K562 (cell line): ENCODE measurements at places on chromosomes 13 and 19. TPM values are rescaled to one million over a fixed set of nuclear protein-coding genes. Genes with fewer than 3 reads are reported as not detected.

The SLC7A10 gene
- total RNA-seq, result not detected in 2 replicates

The SIGLEC12 gene
- total RNA-seq, result 0.69 and 0.83 TPM in 2 replicates

DNA sequence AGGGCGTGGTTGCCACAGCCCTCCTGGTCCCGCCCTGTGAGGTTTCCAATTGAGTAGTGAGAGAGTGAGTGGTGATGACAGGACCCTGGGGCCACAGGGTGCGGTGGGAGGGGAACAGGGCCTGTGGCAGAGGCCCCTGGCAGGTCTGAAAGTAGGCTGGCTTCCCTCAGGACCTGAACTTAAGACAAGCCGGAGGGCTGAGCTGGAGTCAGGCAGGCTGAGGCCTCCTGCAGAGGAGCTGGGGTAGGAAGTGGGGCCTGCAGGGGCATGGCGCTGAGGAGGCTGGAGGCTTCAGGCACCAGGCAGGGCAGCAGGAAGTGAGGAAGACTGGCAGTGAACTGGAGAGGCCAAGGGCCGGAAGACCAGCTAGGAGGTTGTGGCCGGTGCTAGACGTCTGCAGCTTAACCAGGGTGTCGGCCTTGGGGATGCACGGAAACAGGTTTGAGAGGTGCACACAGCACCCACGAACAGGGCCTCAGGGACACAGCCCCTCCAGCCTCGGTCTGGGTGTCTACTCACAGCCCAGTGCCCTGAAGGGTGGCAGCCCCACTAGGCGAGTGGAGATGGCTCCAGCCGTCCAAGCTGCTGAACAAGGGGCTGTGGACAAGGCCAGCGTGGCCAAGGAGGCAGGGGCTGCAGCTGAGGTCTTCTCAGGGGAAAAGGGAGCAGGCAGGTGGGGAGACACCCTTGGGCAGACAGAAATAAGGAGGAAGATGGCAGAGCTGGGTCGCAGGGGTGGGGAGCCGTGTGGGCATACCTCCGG is 17.8 kb downstream of the POP4 start:
- H3K36me3 ChIP-seq, result no peaks in the 10 kb centered on the region
- H3K27ac ChIP-seq, result no peak overlapping the region
- H3K27me3 ChIP-seq, result no peaks in the 10 kb centered on the region
- peaks cover 38% of the 10 kb centered on the region for H3K4me1 ChIP-seq
- DNase-seq, result peak; percentile 38
- H3K4me3 ChIP-seq, result no peak overlapping the region

- H3K36me3 ChIP-seq, result no peaks in the 10 kb centered on the region
- peak; percentile 29 for DNase-seq
- peaks cover 5% of the 10 kb centered on the region; the same call in 2 of the 3 replicates for H3K27me3 ChIP-seq
- no peaks in the 10 kb centered on the region for H3K4me1 ChIP-seq
Observed at GRCh38 chr19:54561840-54562239, 11.8 kb upstream of the LILRA2 start.

GRCh38 chr13:98370261-98370660 is 193.2 kb upstream of the RNF113B start:
- no peaks in the 10 kb centered on the region for H3K4me1 ChIP-seq
- peaks cover 3% of the 10 kb centered on the region; the same call in 1 of the 3 replicates for H3K27me3 ChIP-seq
- DNase-seq, result no peak
- H3K4me3 ChIP-seq, result no peak overlapping the region
- H3K27ac ChIP-seq, result no peak overlapping the region
- H3K36me3 ChIP-seq, result no peaks in the 10 kb centered on the region

DNA sequence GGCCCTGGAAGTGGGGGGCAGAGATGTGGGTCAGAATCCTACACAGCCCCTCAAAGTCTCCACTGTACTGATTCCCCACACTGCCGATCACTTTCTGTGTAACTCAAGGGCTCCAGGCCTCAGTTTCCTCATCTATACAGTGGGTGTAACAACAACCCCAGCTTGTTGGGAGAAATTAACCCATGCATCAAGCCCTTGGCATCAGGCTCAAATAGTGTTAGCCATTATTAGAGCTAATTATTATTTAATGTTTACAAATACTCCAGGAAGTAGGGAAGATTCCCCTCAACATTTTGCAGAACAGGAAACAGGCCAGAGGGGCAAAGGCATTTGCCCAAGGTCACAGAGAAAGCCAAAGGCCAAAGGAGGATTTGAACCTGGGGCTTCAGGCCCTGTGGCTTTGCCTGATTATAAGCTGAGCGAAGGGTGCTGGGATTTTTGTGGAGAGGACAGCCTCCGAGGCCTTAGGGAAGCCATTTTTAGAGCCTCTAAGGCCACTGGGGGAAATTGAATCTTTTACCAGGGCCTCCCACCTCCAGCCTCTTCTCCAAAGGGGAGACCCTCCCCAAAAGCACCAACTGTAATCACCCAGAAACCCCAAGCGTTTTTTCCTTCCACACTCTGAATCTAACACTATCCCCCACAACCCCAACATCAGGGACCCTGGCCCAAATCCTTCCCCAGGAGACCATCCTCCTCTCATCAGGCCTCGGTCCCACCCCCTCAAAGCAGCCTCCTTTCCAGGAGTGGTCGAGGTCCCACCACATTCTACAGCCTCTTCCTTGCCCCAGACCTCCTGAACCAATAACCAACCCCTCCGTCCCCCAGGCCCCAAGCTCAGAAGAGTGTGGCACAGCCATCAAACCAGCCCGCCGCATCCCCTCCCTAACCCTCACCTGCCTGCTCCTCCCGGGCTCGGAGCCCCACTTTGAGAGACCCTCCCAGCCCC is 1.1 kb downstream of the FKBP8 start:
- H3K27ac ChIP-seq, result peak overlapping the region; percentile 75
- peaks cover 46% of the 10 kb centered on the region for H3K4me1 ChIP-seq
- no peaks in the 10 kb centered on the region for H3K27me3 ChIP-seq
- H3K4me3 ChIP-seq, result peak overlapping the region; percentile 68
- peaks cover 43% of the 10 kb centered on the region for H3K36me3 ChIP-seq
- DNase-seq, result peak; percentile 41

- peak overlapping the region; percentile 95 for H3K4me3 ChIP-seq
- H3K4me1 ChIP-seq, result peaks cover 27% of the 10 kb centered on the region
- H3K27me3 ChIP-seq, result no peaks in the 10 kb centered on the region
- DNase-seq, result no peak
Observed at GRCh38 chr19:45791744-45792469, 738 bp downstream of the DMWD start.

DNA sequence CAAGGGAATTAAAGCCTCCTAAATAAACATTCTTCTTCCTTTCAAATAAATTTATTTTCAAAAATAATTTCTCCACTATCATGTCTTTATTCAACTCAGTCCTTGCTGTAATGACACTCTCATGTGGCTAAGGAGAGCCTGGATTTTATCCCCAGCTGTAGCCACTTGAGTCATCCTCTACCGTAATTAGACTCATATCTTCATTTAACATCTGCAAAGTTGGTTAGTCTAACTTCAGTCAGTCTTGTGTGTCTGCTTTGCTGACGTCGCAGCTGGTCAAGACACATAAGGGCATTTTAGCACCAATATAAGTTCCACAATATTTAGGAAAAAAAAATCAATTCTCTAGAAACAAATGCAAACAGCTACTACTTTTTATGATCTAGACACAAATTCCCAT is 776.4 kb upstream of the ATXN8OS start:
- H3K36me3 ChIP-seq, result no peaks in the 10 kb centered on the region
- H3K4me3 ChIP-seq, result no peak overlapping the region
- H3K27me3 ChIP-seq, result no peaks in the 10 kb centered on the region
- no peak overlapping the region for H3K27ac ChIP-seq
- no peaks in the 10 kb centered on the region for H3K4me1 ChIP-seq

GRCh38 chr13:59360108-59360507 is 803.6 kb downstream of the DIAPH3 start:
- no peak for DNase-seq
- H3K27me3 ChIP-seq, result no peaks in the 10 kb centered on the region
- no peak overlapping the region for H3K4me3 ChIP-seq

DNA sequence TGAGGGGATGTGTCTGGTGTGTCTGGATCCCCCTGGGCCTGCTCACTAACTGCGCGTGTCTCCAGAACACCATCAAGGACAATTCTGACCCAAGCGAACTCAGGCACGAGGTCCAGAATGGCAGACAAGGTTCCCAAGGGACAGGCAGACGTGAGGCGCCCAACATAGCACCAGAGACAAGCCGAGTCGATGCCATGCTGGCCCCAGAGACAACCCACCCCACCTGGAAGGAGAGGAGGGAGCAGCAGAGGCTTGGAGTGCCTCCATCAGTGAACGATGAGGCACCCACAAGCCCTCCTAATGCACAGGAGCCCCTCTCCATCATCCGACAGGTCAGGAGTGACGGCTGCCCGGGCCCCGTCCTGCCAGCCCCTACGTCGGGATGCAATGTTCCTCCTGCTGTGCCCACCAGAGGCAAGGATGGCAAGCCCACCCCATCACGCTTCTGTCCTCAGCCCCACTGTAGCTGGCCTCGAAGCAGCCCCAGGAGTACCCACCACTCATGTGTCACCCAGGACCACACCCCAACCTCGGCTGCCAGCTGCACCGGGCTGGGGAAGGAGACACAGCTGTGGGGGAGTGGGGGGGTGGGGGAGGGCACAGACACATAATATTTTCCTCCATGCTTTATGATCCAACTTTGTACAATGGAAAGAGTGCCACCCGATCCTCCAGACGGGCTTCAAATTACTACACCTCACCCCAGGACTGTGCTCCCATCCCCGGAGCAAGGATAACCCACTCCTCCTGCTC is 11.8 kb downstream of the AP3D1 start:
- H3K4me3 ChIP-seq, result no peak overlapping the region
- peaks cover 63% of the 10 kb centered on the region; the same call in 2 of the 3 replicates for H3K36me3 ChIP-seq
- no peak overlapping the region; the same call in 2 of the 3 replicates for H3K27ac ChIP-seq
- no peak for DNase-seq
- peaks cover 33% of the 10 kb centered on the region for H3K4me1 ChIP-seq

- no peaks in the 10 kb centered on the region for H3K4me1 ChIP-seq
- DNase-seq, result peak; percentile 41
- no peak overlapping the region for H3K27ac ChIP-seq
Observed at GRCh38 chr19:41701401-41702075, 6.9 kb upstream of the CEACAM5 start.

- no peak overlapping the region for H3K27ac ChIP-seq
- H3K27me3 ChIP-seq, result no peaks in the 10 kb centered on the region
- peaks cover 4% of the 10 kb centered on the region for H3K4me1 ChIP-seq
- no peak for DNase-seq
Observed at GRCh38 chr13:102608974-102609373, 12.2 kb downstream of the TPP2 start.

DNA sequence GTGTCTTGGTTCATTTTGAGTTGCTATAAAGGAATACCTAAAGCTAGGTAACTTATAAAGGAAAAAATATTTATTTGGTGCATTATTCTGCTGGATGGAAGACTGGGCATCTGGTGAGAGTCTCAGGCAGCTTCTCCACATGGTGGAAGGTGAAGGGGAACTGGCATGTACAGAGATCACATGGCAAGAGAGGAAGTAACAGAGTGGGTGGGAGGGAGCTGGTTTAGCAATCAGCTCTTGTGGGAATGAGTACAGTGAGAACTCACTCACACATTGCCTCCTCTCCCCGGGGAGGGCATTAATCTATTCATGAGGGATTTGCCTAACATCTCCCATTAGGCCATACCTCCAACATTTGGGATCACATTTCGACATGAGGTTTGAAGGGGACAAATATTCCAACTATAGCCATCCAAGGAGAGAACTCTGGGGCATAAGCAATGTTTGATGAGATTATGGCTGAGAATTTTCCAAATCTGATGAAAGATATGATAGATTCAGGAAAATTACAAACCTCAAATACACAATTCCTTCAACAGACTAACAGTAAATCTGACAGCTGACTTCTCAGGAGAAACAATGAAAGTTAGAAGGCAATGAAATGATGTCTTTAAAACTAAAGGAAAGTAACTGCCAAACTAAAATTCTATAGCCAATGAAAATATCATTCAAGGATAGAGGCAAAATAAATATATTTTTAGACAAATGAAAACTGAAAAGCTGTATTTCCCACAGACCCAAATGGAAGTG is 52.5 kb downstream of the MTUS2 start:
- no peaks in the 10 kb centered on the region for H3K36me3 ChIP-seq
- H3K4me3 ChIP-seq, result no peak overlapping the region
- H3K4me1 ChIP-seq, result no peaks in the 10 kb centered on the region
- H3K27ac ChIP-seq, result no peak overlapping the region

DNA sequence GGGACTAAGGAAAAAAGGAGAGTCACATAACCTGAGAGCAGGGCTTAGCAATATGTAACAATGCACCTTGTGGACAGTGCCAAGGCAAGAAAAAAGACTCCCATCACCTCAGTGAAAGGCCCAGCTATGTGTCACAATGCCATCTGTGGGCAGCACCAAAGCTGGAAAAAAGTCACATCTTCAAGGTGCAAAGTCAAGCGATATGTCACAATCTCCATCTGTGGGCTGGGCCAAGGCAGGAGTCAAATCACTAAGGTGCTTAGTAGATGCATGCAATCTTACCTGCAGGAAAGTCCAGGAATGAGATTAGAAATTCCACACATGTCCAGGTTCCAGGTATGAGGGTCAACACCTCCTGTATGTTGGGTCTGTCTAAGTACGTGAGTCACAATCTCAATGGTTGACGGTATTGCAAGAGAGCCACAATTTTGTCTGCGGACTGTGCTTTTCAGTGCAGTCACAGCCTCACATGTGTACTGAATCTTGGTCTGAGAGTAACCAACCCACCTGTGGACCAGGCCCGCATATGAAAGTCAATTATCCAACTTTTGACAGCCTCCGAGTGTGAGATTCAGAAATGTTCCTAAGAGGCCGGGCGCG is 14.8 kb upstream of the ZNF43 start:
- H3K36me3 ChIP-seq, result peaks cover 22% of the 10 kb centered on the region; the same call in 2 of the 3 replicates
- H3K27ac ChIP-seq, result no peak overlapping the region
- no peaks in the 10 kb centered on the region for H3K27me3 ChIP-seq
- H3K4me3 ChIP-seq, result peak overlapping the region; percentile 64; the same call in 1 of the 2 replicates

DNA sequence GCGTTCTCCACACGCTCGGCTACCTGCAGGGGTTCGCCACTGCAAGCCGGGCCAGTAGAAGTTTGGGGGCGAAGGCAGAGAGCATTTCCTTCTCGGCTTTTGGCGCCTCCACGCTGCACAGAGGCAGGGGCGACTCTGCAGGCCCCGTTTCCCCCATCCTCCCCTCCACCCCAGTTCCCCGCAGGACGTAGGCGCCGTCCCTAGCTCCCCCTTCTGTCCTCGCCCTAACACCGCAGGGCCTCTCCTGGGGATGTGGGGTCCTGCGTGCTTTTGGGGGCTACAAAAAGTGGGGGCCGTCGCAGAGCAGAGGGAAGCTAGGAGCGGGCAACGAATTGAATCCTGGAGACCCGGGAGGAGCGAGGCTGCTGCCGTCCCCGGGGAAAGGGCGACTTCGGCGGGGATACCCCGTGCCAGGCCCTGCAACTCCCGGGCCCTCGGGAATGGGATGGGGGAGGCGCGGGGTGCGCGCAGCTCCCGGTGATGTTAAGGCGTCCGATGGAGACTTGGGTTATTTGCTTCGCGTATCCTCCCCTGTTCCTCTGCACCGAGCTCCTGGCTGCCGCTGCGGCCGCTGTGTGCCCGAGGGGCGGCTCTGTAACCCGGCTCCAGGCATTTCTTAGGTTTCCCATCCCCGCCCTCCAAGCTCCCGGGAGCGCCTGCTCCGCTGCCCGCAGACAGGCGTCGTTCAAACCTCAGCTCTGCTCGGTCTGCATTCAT is 255.9 kb upstream of the SOX21 start:
- H3K27ac ChIP-seq, result no peak overlapping the region
- H3K27me3 ChIP-seq, result peaks cover 19% of the 10 kb centered on the region
- no peak for DNase-seq
- no peaks in the 10 kb centered on the region for H3K36me3 ChIP-seq
- no peak overlapping the region for H3K4me3 ChIP-seq
- peaks cover 14% of the 10 kb centered on the region for H3K4me1 ChIP-seq

- peaks cover 34% of the 10 kb centered on the region; the same call in 2 of the 3 replicates for H3K36me3 ChIP-seq
- peak overlapping the region; percentile 97 for H3K27ac ChIP-seq
- no peaks in the 10 kb centered on the region for H3K27me3 ChIP-seq
- DNase-seq, result peak; percentile 82
- H3K4me3 ChIP-seq, result peak overlapping the region; percentile 63
Observed at GRCh38 chr19:10836479-10837330, 693 bp upstream of the TMED1 start.
